ENCODE measurements at places on chromosomes 7 and 10.

GRCh38 chr7:71723859-71724258, 591.9 kb downstream of the GALNT17 start:
- no peak for DNase-seq

GRCh38 chr7:31890766-31891165, 179.4 kb downstream of the PDE1C start:
- DNase-seq: no peak

GRCh38 chr10:69414036-69415018, 2.4 kb downstream of the TACR2 start:
- DNase-seq: no peak

GRCh38 chr10:69738071-69738470, 63.6 kb upstream of the COL13A1 start:
- DNase-seq: no peak

- no peak for DNase-seq
These were observed 4.1 kb downstream of the OR2F1 start for GRCh38 chr7:143958781-143959180.
